Esophagus muscularis mucosa (tissue), 4 donors: ENCODE measurements at places on chromosomes 3 and 15.

- DNase-seq: no peak
Observed at GRCh38 chr3:144491333-144491732, 519.7 kb downstream of the DIPK2A start.

GRCh38 chr15:52463638-52464037 lies 65.0 kb downstream of the MYO5A start:
- no peak for DNase-seq

DNA sequence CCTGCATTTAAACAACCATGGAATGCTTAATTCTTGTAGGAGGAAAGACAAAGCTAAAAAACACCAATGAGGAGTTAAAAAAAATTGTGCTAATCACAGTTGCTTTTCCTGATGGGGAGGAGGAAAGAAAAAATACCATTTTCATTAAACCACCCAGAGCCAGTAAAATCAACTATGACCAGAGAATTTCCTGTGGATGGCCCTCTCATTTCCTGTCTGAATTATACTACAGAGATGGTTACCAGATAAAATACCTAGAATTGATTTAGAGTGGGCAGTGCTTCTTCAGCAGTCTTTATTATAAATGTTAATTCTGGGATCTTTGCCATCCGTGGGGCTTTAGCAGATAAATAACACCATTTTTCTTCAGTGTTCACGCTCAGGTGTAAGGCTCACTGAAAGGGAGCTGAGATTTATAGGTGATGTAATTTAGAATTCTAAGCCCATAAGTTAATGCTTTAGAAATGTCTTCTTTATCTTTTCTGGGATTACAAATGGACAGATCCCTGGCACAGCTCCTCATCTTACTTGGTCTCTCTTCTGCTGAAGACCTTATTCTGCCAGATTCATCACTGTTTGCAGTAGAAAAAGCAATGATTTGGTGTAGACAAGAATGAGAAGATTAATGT lies 37.9 kb downstream of the RETNLB start:
- no peak for DNase-seq

DNA sequence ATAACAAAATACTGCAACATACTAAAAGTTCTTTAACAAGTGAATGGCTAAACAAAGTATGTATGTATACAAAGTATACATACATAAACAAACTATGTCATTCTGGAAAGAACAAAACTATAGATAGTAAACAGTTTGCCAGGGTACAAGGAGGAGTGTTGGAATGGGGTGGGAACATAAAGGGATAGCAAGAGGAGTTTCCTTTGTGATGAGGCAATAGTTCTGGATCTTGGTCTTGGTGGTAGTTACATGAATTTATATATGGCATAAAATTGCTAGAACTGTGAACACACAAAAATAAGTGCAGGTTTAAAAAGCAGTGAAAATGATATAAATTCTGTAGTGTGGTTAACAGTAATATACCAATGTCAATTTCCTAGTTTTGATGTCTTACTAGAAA lies 22.0 kb downstream of the ZNF148 start:
- DNase-seq: no peak

DNA sequence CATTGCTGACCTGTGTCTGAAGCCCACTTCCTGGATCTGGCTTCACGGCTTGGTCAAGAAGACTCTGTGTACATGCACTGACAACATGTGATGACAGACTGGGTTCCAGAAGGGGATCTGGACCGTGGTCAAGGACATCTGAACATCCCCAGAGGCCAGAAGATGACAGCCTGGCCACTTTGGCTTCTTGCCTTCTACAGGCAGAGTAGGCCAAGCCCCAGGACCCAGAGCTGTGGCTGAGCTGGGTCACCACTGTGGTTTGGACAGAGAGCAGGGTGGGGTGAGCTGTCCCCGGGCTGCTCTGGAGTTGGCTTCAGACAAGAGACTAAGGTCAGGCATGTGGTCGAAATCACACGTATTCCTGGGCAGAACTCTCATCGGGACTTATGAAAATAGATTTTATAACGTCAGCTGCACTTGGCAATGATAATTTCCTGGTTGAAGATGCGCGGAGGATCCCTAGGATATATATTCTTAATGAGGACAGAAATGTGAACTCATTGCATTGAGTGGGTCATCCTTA lies 114.1 kb upstream of the FRMD4B start:
- DNase-seq: no peak

DNA sequence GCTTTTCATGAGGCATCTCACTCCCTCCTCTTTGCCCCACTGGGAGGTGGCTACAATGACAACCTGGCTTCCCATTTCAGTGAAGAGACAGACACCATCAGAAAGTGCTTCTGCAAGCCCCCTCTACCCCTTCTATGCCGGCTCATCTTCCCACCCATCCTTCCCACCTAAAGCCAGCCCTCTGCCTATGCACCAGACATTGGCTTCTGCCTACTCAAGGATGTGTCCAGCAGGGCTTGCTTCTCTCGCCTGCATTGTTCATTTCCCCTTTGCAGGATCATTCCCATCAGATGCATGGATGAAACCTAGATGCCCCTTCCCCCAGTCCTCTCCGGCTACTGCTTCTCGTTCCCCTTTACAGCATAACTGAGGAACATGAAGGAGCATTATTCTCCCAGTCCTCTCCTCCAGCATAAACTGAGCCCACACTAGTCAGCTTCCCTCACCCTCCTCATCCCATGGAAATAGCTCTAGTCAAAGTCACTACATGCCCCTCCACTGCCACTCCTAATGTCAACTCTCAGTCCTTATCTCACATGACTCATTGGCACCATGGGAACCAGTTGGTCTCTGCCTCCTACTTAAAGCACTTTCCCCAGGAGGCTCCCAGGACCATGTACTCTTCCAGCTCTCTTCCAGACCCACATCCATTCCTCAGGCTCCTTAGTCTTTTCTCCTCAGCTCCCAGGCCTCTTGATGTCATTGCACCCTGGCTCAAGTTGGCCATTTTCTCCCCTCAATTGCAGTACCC lies 47.9 kb downstream of the TM2D3 start:
- DNase-seq: no peak

DNA sequence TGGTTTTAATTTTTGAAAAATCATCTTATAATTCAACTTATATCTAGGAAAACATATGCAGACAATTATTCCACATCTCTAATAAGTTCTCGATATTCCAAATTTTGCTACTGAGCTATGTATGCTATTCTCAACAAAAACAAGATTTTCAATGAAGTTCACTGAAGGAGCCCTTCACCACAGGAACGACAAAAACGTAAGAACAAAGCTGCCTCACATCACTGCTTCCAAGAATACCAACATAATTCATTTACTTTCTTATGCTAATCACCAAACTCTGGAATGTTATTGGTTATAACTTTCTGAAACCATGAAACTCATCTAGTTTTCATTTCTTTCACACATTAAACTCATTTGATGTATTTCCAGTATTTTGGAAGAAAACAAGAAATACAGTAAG lies 49.7 kb downstream of the GNB4 start:
- DNase-seq: no peak

GRCh38 chr3:198107840-198108734 lies 148.1 kb downstream of the LMLN start:
- DNase-seq: no peak

- no peak for DNase-seq
Observed at GRCh38 chr3:175518459-175518858, 659.3 kb downstream of the NAALADL2 start.

DNA sequence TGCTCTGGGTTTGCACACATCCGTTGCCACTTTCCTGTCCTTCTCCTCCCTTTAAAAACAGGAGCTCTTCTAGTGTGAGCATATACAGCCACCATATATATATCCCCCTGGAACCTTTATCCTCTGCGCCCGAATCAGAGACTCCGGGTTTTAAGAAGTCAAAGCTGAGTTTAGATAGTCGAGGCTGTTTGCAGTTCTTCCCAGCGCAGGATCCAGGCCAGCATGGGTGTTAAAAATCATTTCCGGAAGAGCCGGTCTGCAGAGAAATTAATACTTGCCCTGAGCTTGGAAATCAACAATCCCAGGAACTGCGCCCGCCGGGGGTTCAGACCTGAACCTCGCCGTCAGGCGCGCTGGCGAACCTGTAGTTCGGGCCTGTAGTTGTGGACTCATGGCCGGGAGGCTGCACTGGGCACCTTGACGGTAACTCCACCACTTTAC lies 2.3 kb downstream of the SHOX2 start:
- DNase-seq: no peak

GRCh38 chr15:75153565-75154276 lies 48.0 kb upstream of the C15orf39 start:
- no peak for DNase-seq

- DNase-seq: no peak
Observed at GRCh38 chr3:119173325-119173724, at the start of gene UPK1B. UPK1B (plus strand) TSS chr3:119173598; CDS start chr3:119186742, 13,144 bp downstream.

DNA sequence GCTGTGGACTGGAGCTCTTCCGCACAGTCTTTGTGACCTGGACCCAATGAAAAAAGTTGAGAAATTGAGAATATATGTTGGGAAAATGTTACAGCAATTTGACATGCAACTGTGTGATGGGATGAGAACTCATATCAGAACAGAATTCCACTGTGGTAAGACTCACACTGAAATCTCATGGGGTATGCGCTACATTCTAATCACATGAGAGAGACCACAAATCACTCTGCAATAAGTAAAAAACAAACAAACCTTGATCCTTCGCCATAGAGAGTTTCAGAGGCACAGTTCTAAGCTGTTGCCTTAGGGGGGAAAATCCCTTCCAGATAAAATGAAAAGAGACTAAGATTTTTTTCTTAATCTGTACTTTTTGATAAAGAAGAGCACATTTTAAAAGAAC lies 37.3 kb downstream of the LMCD1 start:
- no peak for DNase-seq

DNA sequence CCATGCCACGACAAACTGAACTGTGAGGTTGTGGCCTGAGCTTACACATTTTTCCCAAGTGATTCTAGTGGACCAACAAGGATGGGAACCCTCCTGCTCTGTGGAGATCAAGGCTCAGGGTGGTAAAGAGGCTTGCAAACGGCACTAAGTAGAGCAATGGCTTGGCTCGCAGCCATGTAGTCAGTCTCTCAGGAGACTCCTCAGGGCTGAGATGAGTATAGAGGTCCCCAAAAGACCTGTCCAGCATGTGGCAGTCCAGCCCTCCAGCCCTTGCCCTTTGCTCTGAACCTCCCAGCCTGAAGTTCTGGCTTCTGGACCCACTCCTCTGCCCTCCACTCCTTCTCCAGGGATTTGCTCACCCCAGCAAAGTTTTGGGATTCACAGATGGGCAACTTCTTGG lies 8.3 kb upstream of the CAMP start:
- no peak for DNase-seq

DNA sequence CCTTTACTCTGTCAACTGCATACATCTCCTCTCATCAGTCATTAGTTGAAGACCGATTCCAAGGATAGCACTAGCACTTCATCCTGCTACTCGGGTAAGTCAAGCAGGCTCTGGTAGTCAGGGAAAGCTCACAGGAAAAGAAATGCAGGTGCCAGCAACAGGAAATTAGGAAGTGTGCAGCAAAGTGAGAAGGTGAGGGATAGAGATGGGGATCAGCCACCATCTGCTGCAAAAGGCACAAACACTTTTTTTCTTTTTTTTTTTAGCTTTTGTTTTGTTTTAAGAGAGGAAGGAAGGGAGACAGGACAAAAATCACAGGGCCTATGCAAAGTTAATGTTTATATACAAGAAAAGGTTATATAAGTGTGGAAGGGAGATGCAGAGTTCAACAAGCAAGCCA lies 9.0 kb upstream of the BTLA start:
- no peak for DNase-seq

GRCh38 chr3:171772427-171773056 lies 37.7 kb downstream of the PLD1 start:
- DNase-seq: no peak

DNA sequence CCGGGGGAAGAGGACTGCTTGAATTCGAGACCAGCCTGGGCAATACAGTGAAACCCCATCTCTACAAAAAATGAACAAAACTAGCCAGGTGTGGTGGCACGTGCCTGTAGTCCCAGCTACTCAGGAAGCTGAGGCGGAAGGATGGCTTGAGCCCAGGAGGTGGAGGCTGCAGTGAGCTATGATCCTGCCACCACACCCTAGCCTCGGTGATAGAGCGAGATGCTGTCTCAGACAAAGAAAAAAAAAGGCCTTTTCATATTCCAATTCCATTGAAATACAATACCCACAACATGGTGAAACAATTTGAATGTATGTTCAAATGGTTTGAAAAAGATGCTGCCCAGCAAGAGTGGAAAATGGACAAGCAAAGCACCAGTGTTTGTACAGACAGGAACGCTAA lies 61.8 kb upstream of the ZNF148 start:
- no peak for DNase-seq

DNA sequence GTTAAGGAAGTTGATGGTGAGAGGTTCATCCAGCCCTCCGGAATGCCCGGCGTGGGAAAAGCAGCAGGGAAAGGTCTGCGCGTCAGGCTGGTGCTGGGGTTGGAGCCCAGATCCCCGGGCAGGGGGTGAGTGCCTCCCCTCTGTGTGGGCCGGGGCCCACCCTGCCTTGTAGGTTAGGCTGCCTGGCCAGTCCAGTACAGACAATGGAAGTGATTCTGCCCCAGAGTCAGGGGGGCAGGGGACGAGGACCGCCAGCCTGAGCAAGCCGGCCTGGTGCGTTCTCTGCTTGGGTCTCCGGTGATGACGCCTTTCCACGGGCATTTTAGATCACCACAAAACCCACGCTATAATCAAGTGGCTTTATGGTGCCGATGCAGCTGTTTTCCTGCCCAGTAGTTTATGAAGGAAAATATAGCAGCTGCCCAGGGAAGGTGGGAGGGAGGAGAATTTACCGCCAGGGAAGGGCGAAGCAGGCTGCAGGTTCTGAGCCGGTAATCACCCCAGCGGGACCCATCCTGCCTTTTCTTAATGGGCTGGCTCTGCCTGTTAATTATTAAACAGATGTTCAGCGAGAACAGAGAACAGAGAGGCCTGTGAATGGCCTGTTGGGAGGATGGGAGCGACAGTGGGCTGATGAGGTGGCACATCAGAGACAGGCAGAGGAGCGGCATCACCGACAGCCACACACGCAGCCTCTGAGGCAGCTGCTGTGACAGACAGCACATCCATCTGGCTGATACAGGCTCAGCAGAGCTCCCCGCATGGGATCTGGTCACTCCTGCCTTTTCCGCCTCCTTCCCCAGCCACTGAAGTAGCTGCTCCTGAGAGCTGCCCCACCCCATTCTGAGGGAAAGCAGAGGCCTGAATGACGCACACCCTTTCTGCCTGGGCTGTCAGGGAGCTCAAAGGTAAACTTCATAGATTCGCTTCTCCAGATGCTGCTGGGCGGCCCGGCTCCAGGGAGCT lies 35.2 kb downstream of the BDH1 start:
- no peak for DNase-seq

DNA sequence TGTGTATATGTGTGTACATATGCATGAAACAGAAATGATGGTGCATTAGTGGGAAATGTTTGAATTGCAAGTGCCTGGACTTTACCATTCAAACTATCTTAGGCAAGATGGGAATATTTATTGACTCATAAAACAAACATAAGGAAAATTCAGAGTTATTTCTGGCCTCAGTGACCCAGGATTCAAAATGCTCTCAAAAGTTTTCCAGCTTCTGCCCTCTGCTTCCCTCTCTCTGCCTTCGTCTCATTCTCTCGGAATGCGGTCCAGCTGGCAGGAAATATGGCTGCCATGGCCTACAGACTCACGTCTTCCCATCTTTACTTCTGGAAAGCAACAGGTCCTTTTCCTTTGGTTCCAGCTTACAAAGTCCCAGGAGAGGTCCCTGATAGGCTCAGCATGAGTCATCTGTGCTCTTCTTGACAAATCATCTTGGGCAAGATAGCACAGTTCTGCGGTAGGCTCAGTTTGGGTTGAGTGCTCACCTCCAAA lies 8.7 kb upstream of the ZNF774 start:
- no peak for DNase-seq

- DNase-seq: no peak
Observed at GRCh38 chr3:67561266-67561665, 93.1 kb downstream of the SUCLG2 start.
